Nephron progenitor cell (in vitro differentiated cells): ENCODE measurements at places on chromosomes 2 and 18.
A peak's percentile ranks its signal among the peaks of the same experiment; 100 is the strongest.

DNA sequence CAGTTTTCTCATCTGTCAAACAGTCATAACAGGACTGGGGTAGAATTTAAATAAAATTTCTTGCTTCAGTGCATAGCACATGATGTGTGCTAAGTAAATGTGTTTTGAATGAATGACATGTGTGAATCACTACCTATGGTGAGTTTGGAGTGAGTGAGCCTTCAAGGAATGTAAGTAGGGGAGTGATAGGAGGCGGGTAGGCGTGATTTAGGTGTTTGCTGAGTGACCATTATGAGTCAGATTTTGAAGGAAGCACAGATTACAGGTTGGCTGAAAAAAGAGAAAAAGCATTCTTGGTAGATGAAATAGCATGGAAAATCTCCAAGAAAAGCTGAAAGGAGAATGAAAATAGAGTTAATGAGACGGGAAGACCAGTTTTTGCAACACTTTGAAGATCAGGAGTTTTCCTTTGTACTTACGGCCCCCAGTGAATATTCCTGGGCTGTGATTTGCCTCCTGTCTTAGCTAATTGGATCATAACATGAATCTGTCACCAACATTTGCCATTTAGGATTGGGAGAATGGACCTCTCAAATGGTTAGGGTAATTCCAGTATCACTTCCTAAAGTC lies 136.9 kb upstream of the GATA6 start:
- DNase-seq = no peak

DNA sequence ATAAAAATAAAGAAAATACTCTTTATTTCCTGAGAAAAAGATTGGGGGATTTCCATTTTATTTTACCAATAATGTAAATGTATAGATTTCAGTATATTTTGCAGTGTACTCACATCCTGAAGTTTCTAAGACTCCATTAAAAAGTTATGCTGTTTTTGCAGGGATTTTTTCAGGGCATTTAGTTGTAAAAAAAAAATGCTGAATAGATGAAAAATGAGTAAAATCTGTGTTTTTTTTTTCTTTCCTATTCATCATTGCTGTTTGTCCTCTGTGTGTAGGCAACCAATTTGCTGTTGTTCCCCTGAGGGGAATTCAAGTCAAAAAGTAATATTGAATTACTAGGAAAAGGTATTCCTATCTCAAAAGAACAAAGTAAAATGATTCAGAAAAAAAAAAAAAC lies 66.3 kb downstream of the MEIS1 start:
- no peak for DNase-seq

DNA sequence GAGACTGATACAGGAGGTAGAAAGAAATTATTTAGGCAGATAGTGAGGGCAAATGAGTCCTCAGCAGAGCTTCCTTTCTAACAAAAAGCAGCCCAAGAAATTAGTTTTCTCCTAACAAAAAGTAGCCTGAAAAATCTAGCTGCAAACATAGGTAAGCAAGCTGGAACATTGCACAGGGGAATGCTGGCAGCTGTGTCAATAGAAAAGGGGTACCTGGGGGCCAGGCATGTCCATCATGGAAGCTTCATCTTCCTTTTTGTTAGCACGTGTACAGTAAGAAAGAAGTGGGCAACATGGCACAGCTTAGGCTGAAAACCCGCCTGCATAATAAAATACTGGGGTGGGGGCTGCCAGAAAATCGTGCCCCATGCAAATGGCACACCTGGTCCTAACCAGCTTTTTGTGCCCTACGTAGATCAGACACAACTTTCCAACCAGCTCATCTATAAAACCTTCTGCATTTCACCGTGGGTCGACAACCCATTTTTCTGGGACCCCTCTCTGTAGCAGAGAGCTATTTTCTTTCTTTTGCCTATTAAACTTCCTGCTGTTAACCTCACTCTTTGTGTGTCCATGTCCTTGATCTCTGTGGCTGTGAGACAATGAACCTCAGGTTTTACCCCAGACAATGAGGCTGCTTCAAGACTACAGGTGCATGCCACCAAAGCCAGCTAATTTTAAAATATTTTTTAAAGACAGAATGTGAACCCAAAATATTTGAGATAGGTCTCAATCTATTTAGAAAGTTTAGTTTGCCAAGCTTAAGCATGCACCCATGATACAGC lies 6.6 kb upstream of the MTHFD2 start:
- no peak for DNase-seq

DNA sequence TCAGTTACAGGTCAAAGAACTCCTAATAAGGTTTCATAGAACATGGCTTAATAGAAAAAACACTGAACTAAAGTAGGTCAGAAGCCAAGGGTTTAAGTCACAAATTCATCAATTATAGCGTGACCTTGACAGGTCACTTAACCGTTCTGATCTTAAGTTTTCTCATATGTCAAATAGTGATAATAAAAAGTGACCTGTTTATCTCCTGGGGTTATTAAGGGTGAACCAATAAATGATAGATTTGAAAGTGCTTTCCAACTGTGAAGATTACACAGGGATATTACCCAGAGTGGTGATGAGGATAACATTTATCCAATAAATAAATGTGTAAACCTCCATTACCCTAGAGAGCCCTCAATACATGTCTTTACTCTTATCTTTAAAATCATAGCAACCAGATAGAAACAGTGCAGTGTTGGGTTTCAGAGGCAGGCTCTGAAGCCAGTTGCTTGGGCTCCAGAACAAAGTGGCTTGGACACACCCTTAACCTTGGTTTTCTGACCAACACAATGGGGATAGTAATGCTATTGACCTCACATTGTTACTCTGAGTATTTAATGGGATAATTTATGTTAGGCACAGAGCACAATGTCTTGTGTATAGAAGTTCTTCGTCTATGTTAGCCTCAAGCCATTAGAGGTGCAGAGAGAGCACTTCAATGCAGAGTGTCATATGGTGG lies 48.6 kb downstream of the KLHL14 start:
- no peak for DNase-seq

DNA sequence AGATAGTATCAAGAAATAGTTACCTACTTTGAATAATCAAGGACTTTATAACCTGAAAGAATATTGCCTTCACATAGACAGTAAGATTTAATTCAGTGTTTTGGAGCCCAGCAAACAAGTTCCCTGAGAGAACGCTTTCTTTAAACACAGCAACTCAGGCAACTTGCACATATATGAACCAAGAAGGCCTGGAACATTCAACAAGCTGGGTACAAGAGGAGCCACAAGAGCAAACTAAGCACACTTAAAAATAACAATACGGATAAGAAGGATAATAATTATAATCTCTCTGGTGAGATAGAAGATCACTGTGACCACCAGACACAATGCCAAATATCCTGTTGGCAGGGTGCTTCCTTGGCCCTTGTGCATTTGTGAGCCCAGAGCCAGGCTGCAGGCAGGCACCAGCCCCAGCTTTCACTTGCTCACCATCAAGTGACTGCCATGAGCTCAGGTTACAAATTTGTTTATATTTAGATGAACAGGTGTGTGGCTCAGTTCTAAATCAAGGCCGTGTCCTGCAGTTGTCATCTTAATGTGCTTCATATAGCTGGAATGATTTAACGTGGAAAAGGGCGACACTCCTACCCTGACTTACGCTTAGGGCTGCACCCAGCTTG lies 446.6 kb downstream of the IRS1 start:
- no peak for DNase-seq

DNA sequence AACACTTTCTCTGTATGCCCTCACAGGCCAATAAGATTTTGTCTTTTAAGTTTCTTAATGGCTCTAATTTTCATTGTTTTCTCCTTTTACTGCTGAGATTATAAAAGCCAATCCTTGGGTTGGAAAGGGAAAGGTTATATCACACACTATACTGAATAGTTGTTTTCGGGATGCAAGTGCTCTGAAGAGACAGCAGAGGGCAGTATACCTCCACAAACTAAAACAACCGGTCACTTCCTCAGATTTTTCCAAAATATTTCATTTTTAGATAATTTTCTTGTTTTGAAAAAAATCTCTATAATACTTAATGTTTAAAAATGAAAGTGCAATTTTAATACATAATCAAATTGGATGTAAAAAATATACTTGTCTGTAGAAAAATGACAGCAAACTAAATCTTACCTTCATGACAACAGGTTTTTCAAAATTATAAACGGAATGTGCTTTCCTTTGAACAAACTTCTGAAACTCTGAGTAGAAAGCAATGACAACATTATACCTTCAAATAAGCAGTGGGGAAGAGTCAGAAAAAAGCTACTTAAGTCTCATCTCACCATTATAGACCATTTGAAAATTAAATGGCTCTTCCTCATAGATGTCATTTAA lies 82.7 kb downstream of the ORC4 start:
- DNase-seq = no peak

DNA sequence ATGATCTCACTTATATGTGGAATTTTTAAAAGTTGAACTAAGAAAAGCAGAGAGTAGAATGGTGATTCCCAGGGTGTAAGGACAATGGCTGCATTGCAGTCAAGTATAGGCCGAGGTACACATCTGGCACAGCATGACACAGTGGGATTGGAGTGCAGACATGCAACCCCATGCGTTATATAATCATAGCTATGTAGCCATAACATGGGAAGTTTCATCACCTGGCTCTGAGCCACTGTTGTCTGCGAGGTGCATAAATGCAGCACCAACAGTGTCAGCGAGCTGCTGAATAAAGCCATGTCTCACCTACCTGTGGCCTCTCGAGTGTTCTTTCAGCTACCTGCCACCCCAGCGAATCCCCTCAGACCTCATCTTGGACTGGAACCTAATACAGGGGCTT lies 61.7 kb downstream of the CDC42EP3 start:
- no peak for DNase-seq

GRCh38 chr2:3709225-3709624 lies 5.8 kb downstream of the DCDC2C start:
- DNase-seq = no peak

GRCh38 chr2:102107741-102108070 lies 34.8 kb upstream of the IL1R1 start:
- DNase-seq = no peak

GRCh38 chr2:120893811-120894584 lies 158.3 kb downstream of the GLI2 start:
- peak; percentile 83 for DNase-seq

DNA sequence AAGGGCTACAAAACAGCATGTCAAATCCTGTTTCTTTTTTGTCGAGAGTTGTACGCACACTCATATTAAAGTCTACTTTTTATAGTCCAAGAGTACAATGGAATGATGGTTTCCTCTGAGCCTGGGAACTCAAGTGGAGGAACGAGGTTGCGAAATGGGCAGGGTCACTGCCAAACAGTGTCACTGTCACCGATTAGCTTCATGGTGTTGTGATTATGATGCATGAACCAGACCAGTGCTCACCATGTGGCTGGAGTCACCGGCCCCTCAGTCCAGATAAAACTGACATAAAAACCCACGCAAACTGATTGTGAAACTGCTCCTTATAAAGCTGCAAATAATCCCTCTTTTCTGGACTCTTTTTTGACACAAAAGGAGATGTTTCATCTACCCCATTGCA lies 122.0 kb downstream of the COPS8 start:
- DNase-seq = no peak

DNA sequence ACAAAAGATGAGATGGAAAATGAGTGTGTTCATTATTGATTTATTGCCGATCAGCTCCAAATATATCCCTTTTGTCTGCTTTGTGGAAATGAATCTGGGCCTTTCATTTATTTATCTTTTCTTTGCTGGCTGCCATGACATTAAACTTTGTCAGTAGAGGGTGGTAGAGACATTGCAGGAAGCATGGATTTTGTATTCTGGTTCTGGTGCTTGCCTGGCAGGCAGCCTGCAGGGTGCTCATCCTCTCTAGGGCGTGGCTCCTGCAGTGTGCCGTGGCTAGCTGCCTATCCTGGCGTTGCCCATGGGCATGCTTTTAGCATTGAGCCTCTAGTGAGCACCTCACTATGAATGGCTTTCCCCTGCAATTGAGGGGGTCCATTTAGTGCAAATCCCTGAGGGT lies 593.1 kb downstream of the RNF144A start:
- no peak for DNase-seq

DNA sequence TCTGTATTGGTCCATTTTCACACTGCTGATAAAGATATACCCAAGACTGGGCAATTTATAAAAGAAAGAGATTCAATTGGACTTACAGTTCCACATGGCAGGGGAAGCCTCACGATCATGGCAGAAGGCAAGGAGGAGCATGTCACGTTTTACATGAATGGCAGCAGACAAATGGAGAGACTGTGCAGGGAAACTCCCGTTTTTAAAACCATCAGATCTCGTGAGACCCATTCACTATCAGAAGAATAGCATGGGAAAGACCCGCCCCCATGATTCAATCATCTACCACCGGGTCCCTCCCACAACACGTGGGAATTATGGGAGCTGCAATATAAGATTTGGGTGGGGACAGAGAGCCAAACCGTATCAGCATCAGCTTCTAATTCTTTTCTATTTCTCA lies 217.0 kb downstream of the ANAPC1 start:
- DNase-seq = no peak

GRCh38 chr2:119260646-119261492 lies 37.2 kb downstream of the STEAP3 start:
- DNase-seq = no peak

DNA sequence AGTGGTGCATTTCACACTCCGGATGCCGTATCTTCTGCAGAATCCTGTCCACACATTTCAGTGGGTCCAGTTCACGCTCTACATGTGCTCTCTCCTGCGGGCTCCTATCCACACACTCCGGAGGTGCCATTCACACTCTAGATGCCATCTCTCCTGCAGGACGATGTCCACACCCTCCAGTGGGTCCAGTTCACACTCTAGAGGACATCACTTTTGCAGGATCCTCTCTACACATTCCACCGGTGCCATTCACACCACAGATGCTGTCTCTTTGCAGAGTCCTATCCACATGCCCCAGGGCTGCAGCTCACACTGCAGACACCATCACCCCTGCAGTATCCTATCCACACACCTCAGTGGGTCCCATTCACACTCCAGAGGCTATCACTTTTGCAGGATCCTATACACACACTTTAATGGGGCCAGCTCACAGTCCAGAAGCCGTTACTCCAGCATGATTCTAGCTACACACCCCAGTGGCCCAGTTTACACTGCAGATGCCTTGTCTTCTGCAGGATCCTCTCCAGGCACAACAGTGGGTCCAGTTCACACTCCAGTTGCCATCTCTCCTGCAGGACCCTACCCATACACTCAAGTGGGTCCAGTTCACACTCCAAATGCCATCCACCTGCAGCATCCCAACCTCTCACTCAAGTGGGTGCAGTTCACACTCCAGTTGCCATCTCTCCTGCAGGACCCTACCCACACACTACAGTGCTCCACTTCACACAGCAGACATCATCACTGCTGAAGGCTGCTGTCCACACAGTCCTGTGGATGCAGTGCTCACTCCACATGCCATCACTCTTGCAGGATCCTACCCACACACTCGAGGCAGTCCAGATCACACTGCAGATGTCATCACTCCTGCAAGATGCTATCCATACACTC lies 2.1 kb upstream of the PXDN start:
- no peak for DNase-seq

DNA sequence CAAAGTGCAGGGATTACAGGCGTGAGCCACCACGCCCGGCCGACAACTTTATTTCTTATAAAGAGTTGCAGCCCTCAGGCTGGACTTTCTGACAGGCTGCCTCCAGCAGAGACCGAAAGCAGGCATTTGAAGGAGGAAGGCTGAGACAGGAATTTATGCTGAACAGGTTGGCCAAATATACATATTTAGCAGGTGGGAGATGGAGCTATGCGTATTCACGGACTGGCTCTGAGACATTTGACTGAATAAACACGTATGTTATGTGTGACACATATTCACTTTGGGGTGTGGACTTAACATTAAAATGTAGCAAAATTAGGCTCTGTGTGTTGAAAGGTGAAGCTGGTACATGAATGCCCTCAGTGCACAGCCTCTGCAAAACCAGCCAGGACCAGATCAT lies 65.9 kb downstream of the SNTG2 start:
- DNase-seq = no peak
